ENCODE measurements at places on chromosomes 12 and 14.

- DNase-seq: peak; percentile 88
These were observed 116.1 kb downstream of the SCARB1 start for GRCh38 chr12:124747426-124748161.

DNA sequence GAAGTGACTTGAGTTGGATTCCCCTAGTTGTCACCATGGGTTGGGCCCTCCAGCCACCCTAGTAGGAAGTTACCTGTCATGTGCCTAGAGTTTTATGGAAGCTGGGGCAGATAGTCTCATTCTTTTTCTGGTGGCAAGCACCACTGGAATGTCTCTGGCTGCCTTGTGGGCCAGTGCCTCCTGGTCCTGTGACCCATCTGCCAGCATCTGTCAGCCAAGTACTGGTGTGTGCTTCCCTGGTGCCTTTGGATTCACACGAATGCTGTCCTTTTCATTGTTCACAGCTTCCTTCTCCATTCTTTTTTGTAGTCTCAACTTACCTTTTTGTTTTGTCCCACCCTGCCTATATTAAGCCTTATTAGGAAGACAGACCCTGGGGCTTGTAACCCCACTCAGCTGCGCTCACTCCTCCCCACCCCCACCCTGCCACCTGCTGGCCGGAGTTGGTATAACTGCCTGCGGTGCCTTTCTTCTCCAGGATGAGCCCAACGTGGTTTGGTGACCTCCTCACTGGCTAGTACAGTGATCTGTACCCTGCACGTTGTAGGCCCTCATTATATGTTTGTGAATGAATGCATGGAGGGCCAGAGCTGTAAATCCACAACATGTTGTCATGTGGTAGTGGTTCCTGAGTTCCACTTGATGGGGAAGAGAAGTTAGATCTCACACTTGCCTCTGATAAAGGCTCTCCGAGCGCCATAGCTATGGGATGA, 125.7 kb downstream of the TSPAN9 start:
- DNase-seq: peak; percentile 20

- peak; percentile 39 for DNase-seq
These were observed 23.7 kb upstream of the UBC start for GRCh38 chr12:124938108-124938507.

DNA sequence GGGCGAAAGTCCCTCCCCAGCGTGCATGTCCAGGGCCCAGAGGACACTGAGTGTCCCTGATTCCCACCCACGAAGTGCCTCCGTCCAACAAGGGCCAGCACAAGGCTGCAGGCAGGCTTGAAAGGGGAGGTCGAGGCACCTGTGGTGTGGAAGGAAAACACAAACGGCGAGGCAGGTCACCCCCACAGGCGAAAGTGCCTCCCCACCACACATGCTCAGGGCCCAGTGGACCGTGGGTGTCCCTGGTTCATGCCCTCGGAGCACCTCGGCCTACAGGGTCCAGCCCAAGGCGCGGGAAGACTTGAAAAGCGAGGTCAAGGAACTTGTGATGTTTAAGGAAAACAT, 370.4 kb downstream of the ALG10 start:
- no peak for DNase-seq

DNA sequence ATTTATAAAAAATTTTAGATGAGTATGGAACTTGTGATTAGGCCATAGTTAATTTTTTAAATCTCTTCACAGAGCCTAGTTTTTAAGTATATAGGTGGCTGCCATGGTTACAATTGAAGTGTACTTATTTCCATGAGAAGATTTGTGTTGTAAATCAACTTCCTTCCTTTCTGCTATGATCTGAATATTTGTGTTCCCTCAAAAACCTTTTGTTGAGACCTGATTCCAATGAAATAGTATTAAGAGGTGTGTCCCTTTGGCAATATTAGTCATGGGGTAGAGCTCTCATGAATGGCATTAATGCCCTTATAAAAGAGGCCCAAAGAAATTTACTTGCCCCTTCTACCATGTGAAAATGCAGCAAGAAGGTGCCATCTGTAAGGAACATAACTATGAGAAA, 28.8 kb downstream of the ETNK1 start:
- DNase-seq: no peak

- no peak for DNase-seq
These were observed 321.5 kb downstream of the CACNA1C start for GRCh38 chr12:2374092-2374906.

DNA sequence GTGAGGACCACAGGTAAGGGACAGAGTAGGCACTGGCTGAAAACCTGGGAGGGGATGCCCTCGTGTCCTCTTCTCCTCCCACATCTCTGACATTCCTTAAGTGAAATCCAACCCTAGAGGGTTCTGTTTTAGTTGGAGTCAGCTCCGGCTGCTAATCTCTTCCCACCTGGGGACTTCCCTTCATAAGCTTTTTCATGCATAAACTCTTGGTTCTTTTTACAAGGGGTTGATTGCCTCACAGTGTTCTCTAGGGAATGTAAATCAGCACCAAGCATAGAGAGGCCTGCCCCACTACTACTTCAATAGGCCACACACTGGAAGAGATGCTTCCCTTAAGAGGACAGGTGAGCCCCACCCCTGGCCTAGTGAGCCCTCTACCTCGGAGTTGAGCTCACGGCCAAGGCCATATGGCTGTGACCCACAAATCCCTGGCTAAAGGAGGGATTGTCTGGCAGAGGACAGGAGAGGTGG, 3.2 kb upstream of the SYNDIG1L start:
- no peak for DNase-seq

DNA sequence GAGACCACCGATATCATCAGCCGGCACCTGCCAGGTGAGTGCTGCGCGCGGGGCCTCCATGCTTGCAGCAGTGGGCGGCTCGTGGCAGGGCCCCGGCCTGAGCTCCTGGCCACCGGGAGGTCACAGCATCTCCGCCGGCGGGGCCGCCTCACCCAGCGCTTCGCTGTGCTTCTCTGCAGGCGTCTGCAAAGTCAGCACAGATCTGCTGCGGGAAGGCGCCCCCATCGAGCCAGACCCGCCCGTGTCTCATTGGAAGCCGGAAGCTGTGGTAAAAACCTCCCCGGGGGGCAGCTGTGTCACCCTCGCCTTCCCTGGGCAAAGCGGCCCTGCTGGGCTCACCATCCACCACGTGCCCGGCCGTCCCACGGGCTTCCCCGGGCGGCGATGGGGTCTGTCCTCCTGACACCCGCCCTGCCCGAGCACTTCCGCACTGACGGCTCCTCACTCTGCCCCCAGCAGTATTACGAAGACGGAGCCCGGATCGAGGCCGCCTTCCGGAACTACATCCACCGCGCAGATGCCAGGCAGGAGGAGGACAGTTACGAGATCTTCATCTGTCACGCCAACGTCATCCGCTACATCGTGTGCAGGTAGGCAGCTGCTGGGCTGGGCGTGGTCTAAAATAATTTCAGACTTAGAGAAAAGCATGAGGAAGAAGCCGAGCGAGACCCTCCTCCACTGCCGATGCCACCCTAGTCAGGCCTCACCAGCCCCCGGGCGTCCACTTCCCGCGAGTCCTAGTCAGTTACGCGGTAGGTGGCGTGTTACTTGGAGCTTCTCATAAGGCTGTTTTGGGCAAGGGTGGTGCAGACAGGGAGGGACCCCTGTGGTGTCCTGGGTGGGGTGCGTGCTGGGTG, 7.1 kb downstream of the PGAM5 start:
- no peak for DNase-seq

- DNase-seq: no peak
These were observed 905 bp downstream of the CISTR start for GRCh38 chr12:53750812-53751335.

DNA sequence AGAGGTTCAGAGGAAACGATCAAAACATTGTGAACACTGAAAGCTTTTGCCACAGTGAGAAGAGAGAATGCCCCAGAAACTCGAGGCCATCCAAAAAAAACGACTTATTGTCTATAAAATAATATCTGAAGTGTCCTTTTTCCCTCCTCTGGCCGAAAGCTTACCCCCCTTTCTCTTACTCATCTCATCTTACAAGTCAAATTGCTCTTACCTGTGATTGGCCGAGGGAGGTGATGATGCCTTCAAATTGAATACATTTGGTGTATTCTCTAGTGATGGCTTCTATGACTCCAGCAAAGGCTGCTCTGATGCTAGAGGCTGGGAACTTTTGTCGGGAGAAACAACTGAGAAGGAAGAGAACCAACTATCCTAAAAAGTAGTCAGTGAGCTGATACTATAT, 90.7 kb downstream of the PTCSC3 start:
- no peak for DNase-seq

GRCh38 chr12:16348435-16349130, 1.1 kb downstream of the MGST1 start:
- no peak for DNase-seq

GRCh38 chr14:94373708-94374107, 14.7 kb downstream of the SERPINA1 start:
- no peak for DNase-seq

DNA sequence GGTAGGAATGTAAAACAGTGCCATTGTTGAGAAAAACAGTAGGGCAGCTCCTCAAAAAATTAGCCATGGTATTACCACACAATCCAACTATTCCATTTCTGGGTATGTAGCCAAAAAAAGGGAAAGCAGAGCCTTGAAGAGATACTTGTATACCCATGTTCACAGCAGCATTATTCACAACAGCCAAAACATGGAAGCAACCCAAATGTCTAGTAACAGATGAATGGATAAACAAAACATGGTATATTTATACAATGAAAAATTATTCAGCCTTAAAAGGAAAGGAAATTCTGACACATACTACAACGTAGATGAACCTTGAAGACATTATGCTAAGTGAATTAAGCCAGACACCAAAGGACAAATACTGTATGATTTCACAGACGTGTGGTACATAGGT, 67.6 kb upstream of the GNG2 start:
- DNase-seq: no peak

DNA sequence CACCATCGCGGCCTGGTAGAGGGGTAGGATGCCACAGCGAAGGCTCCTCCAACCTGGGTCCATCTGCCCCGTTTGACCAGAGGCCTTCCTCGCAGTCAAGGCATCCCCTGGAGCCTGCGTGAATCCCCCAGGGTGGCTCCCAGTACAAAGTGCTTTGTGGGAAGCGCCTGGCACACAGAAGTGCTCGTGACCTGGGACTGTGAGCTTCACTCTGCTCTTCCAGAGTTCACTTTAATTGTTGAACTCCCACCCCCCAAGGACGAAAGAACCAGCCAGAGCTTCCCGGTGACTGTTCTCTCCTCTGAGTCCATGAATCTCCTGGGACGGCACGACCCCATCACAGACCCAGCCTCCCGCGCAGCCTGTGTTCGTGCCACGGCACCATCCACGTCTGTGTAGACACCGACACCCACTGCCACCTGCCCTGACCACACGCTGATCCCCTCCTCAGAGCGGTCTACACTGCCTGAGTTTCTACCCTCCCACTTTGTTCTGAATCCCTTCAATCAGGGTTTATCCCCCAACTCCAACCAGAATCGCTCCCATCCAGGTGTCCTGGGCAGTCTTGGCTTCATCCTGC, 15.9 kb downstream of the P2RX2 start:
- no peak for DNase-seq

- DNase-seq: no peak
These were observed 9.7 kb downstream of the TDG start for GRCh38 chr12:103975368-103975767.

GRCh38 chr14:88985654-88986053, 161.2 kb downstream of the TTC8 start:
- DNase-seq: no peak

- no peak for DNase-seq
These were observed 30.4 kb downstream of the RTL1 start for GRCh38 chr14:100873096-100873482.

DNA sequence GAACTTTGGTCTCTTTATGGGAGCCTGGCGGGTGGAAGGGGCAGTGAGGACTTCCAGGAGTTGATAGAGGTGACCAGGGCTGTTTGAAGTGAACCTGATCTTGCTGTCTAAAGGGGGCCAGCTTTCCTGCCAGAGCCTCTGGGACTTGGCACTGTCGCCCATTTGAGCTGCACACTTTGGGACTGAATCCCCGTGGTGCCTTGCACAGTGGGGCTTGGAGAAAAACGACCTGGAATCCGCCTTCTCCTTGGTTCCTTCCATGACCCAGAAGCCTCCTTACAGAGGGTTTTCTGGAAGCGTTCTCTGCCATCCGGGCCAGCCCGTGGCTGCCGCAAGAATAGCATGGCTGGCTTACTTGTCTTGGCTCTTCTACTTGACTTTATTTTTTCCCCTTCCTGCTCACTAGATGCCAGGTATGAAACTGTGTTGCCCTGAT, 2.0 kb downstream of the RFLNA start:
- DNase-seq: no peak

- no peak for DNase-seq
These were observed 181.5 kb downstream of the CCER1 start for GRCh38 chr12:90773491-90773890.

DNA sequence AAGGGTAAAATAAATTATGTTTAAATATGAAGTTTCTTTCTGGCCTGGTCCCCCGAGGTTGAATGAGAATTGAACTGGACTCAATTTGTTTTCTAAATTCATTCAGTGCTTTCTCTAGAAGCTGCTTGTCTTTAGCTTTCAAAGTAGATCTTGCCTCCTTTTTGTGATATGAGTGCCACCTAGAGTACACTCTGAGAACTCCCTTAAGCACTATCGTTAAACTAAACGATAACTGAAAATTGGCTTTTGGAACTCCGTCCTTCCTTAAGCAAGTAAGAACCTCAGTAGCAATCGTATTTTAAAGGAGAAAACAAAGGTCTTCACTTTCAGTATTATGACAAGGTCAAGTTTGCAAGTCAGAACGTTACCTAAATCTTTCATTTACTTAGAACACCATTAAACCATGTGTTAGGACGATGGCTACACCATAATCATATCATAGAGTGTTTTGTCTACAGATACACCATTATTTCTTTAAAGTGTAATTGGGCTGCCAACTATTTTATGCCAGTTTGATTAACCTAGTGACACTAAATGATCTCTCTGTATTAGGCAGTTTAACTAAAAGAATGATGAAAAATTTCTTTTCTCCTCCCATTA, 364.8 kb downstream of the SNAPC1 start:
- peak; percentile 3 for DNase-seq

GRCh38 chr12:39467432-39467870, 24.5 kb upstream of the KIF21A start:
- no peak for DNase-seq

- no peak for DNase-seq
These were observed 171.9 kb downstream of the CCDC59 start for GRCh38 chr12:82186282-82186681.

DNA sequence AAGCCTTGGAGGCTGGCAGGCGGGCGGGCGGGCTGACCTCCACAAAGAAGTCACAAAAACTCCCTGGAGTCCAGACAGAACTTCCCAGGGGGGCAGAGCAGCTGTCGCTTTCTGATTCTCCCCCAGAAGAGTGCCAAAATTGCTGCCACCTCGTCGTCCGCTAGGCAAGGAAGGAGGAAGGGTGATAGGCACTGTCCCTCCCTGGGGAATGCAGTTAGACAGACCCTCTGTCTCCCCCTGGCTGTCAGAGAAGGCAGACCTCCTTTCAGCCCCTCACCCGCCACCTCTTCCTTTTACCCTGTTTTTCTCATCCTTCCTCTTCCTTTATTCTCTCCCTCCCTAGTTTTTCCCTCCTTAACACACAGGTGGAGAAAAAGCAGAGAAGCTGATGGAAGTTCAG, 18.7 kb downstream of the GRIN2B start:
- DNase-seq: no peak

DNA sequence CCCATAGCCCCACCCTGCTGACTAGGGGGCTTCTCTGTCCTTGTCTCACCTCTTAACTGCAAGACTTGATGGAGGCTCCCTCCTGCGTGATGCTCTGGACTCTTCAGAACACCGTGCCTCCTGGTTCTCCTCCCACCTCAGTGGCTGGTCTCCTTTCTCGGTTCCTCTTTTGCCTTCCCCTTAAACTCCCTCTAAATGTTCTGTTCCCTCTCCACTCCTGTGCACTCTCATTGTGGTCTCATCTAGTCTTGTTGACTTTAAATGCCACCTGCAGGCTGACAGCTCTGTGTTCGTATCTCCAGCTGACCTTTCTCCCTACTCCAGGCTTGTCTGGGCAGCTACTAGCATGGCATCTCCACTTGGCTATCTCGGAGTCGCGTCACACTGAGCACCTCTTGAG, 28.3 kb downstream of the DYNC1H1 start:
- DNase-seq: peak; percentile 30
